Dermis microvascular lymphatic vessel endothelial cell (primary cell): ENCODE measurements at places on chromosomes 16 and 17. TPM values are rescaled to one million over a fixed set of nuclear protein-coding genes. Genes with fewer than 3 reads are reported as not detected.

- no peak for DNase-seq
Observed at GRCh38 chr17:29720551-29720950, 97.8 kb upstream of the CORO6 start.

GRCh38 chr17:51258756-51259563 lies 889 bp downstream of the MBTD1 start:
- DNase-seq = no peak

DNA sequence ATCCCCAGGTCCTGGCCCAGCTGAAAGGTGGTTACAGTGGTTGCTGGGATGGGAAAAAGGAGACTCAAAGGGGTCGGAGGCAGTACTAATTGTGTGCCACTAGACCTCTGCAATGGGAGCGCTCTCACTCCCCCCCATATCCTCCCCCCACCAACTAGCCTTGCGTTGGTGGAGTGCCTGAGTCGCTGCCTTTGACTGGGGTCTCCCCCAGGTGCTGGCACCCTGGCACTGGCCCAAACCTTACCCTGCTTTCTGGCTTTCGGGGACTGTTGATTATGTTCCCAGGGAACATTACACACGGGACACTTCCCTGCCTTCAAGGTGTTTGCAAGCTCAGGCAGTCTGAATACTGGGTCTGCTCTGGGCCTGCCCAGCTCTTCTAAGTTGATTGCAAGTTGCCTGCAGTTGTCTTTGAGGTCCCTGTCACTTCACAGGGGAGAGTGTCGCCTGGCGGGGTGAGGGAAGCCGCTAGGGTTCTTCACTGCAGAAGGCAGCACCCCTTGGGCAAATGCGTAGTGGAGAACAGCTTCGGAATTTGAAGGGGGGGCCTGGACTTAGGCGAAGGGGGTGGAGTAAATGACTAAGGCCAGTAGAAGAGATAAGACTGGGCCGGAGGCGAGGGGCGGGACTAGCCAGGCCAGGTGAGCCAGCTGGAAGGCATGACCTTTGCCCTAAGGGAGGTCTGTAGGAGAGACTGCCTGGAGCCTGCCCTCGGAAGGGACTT lies 98.0 kb downstream of the RAB11FIP4 start:
- no peak for DNase-seq

- DNase-seq = no peak
Observed at GRCh38 chr17:80768389-80768788, 223.3 kb upstream of the CHMP6 start.

DNA sequence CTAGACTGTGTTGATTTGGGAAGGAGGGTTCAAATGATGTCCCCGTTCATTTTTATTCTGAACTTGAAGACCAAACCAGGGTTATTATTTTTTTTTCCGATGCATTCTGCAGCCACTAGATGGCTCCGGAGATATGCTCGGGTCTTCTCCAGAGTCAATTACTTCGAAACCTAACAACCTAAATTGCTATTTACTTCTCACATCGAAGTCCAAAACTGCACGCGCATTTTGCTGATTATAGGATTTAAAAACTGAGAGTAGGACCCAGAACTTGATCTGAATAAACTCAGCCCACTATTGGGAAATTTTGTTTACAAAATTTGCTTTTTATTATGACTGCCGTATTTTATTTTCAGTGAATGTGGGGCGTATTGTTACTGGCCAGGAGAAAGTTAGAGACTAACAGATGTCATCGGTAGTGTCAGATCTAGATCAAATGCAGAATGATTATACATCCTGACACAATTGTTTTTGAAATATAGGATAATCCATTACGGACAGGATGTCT lies 263.8 kb downstream of the HS3ST3A1 start:
- peak; percentile 15 for DNase-seq

DNA sequence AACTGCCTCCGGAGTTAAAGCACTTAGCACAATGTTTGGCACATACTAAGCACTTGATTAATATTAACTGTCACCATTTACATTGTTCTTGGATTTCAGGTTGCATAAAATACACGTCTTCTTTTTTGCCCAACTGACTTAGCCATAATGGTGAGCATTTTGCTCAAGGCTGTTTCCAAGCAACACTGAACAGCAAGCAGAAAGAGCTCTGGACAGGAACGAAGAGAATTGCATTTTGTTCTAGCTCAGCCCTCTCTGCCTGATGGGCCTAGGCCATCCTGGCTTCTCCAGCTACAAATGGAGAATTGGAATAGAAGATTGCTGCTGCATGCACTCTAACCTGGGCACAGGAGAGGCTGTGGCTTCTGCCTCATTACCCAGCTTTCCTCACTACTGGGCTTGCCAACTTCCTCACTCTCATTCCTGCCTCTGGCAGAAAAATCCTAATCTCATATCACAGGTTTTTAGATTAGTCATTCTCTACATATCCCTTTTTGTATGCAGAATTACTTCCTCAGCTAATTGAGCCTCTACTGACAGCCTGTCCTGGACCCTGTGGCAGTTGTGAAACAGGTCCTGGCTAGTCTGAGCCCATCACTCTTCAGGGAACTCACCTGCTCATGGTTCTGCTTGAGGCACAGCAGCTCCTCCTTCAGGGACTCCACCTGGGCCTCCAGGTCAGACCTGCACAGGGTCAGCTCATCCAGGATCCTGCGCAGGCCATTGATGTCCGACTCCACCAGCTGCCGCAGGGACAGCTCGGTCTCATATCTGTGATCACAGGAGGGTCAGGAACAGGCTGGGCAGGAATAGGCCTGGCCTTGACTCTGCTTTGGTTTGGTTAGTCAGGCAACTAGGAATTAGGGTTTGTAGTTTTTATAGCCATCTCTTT lies 2.5 kb downstream of the KRT33A start:
- DNase-seq = no peak

- DNase-seq = no peak
Observed at GRCh38 chr16:52078716-52079655, 468.0 kb downstream of the TOX3 start.

- DNase-seq = peak; percentile 43
Observed at GRCh38 chr17:70622368-70623260, 453.3 kb downstream of the KCNJ2 start.

- DNase-seq = peak; percentile 69
Observed at GRCh38 chr17:17042851-17043460, 699 bp downstream of the MPRIP start.

DNA sequence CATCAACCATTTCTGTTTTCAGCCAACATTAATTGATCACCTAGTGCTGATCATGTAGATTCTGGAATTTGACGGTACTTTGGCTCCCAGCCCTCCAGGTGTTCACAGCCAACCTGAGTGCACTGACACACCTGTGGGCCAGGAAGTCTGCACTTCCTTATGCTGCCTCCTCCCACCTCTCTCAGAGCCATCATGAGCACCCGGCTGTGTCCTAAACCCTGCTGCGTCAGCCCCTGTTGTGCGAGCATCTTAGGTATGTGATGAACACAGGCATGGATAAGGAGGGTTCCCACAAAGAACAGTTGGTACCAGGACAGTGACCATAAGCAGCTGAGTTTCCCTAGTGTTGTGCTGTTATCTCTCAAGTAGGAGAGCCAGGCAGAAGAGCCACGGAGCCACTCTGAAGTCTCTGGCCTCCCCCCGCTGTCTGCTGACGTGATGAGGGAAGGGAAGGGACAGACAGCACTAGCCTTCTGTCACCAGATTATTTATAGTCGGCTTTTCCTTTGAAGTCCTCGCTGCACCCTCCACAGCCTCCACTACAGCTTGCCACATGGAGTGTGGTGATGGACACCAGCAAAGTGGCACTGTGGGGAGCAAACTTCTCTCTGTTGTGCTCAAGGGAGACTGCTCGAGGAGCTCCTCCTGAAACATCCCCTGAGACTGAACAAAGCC lies 162.8 kb upstream of the ANKFN1 start:
- DNase-seq = no peak

- DNase-seq = peak; percentile 91
Observed at GRCh38 chr17:9175700-9176467, 154.6 kb downstream of the NTN1 start.

DNA sequence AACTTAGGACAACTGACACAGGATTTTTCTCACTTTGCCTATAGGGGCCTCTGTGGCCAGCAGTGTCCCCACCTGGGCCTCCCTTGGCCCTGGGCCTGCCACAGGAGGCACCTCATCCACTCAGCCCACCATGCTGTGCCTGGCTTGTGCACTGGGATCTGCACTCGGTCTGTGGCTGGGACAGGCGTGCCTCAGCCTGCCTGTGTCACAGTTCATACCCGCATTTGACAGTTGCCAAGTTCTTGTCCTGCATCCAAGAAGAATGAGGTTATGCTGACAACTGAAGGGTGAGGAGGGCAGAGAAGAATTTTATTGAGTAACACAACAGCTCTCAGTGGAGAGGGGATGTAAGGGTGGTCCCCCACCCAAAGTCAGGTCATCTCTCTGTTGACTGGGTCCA lies 36.0 kb downstream of the ZFP90 start:
- DNase-seq = no peak

DNA sequence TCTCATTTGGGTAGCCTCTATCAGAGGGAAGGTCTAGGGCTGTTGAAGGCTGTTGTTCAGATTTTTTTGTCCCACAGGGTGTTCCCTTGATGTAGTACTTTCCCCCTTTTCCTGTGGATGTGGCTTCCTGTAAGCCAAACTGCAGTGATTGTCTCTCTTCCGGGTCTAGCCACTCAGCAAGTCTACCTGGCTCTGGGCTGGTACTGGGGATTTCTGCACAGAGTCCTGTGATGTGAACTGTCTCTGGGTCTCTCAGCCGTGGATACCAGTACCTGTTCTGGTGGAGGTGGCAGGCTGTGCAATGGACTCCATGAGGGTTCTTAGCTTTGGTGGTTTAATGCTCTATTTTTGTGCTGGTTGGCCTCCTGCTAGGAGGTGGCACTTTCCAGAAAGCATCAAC lies 23.3 kb upstream of the CCR7 start:
- DNase-seq = peak; percentile 9

- no peak for DNase-seq
Observed at GRCh38 chr16:72677662-72678447, 370.1 kb downstream of the ZFHX3 start.

DNA sequence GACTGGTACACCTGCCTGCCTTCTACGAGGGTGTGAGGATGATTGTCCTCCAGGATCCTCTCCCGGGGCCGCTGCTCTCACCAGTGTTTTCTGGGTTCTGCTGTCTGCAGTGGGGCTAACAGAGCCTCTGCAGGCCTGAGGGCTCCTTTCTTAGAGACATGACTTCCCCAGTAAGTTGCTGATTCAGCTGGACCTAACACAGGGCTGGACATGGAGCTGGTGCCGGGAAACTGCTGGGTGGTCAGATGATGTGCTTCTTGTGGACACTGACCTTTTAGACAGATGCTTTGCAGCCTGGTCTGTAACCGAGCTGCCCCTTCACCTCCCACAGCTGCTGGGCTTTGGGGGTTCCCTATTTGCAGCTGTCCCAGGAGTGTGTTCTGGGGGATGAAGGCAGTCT lies 71.5 kb downstream of the FOXL1 start:
- no peak for DNase-seq

DNA sequence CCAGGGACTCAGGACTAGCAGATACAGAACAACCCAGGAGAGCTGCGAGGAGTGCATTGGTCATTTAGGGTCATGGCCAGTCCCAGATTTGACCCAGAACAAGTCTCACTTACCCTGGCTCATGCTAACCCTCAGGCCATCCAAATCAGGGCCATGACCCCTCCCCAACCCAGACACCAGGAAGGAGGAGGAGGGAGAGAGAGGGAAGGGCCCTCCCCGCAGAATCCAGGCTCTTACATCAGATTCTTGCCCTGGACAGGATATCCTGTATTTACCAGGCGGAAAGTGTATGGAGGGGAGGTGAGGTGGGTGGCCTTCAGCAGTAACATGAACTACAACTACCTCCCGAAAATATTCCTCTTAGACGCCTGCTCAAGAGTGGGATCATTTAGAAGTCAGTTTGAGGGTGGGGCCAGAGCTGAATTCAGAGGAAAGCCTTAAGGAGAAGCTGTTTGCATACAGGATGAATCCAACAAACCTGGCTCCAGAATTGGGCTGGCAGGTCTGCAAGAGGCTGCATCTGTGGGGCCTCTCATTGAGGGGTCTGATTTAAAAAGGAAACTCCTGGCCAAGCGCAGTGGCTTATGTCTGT lies 2.1 kb downstream of the VAT1 start:
- DNase-seq = no peak

GRCh38 chr16:19883296-19883965 lies 1.2 kb downstream of the GPRC5B start:
- peak; percentile 38 for DNase-seq

The KRT28 gene
- not detected in 2 replicates for total RNA-seq

The CCL17 gene
- total RNA-seq = not detected in 2 replicates

The CDK5R1 gene
- 1.3 and 1.6 TPM in 2 replicates for total RNA-seq

The PRSS53 gene
- total RNA-seq = 0.38 and 0.39 TPM in 2 replicates

The P2RX1 gene
- not detected in 2 replicates for total RNA-seq

The HBM gene
- total RNA-seq = not detected in 2 replicates

The EPX gene
- total RNA-seq = not detected in 2 replicates

The KPNA2 gene
- total RNA-seq = 89.0 and 103 TPM in 2 replicates

The SCNN1B gene
- total RNA-seq = 3.0 and 9.5 TPM in 2 replicates
